ENCODE measurements at places on chromosomes 16 and 17.

GRCh38 chr16:83603723-83604570, 203.8 kb upstream of the HSBP1 start:
- DNase-seq, result no peak

DNA sequence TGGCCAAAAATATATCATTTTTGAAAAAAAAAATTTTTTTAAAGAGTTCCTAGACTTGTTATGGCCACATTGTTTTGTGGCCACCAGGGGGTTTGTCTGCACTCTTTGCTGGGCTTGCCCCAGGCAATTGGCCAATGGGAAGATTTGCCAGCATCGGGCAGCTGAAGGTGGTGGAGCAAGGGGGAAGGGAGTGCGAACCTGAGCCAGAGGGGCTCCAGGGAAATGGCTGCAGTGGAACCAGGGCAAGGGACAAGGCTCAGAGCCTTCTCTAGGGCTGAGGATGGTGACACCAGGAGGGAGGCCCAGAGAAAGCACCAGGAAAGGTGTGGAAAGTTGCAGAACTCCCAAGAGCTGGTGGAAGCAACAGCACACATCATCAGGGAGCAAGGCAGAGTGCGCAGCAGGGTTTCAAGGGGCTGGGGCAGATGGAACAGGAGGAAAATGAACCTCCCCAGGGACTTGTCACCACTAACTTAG, 15.5 kb upstream of the CMIP start:
- DNase-seq, result no peak

DNA sequence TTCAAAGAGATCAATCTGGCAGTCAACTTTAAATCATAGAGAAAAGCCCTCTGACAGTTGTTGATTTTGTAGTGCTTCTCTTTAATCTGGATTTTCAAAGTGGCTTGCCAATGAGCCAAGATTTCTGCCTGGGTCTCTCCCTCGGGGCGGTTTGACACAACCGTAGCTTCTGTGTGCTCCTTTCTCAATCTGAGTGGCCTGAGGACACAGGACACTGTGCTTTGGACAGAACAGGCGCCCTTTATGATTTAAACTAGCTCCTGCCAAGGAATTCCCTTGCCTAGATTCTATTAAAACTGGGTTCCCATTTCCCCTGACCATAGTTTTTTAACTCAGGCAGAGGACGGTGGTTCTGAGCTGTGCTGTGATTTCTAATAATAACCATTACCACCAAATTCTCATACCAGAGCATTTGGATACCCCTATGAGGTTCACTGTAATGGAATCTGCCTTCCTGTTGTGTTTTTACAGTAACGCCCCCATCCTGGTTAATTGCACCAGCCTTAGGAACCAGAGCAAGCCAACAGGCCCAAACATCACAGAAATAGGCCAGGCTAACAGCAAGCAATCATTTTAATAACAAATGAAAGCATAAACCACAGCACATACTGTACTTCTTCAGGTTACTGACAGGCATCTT, 4.0 kb downstream of the ZFHX3 start:
- no peak for DNase-seq

DNA sequence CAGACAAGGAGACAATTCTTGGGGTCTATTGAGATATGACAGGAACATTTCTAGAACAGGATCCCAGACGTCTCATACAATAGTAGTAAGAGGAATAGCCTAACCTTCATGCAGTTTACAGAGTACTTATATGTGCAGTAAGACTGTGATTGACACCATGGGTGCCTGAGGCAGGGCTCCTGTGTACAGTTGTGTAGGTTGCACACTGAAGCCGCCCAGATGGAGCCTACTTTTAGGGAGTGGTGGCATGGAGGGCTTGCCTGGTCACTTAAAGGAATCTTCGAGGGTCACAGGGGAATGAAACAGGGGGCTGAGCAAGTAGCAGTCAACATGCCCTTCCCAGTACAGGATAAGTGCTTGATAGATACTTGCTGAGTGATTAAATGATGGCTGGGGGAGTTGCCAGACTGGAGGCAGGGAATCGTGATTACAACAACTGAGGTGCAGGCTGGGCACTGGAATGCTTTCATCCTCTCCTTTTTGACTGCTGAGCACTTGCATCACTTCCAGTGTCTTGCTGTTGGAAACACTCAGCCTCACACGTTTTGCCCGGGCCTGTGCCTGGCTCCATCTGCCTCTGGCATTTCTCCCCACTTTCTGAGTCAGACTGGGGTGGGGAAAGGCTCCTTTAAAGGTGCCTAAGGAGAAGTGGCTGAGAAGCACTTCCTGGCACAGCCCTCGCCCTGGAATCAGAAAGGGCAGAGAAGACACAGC, 71.0 kb downstream of the COPRS start:
- no peak for DNase-seq

GRCh38 chr17:28528327-28529012, 22.3 kb downstream of the FOXN1 start:
- DNase-seq, result no peak

- no peak for DNase-seq
Observed at GRCh38 chr16:12173121-12173520, 196.6 kb downstream of the SNX29 start.
